ENCODE measurements at places on chromosomes 5 and 9.
A peak's percentile ranks its signal among the peaks of the same experiment; 100 is the strongest.

- DNase-seq: no peak
These were observed 27.3 kb downstream of the EGR1 start for GRCh38 chr5:138492560-138493045.

GRCh38 chr5:72451741-72452505, 55.3 kb downstream of the ZNF366 start:
- DNase-seq: no peak

- DNase-seq: no peak
These were observed 10.3 kb upstream of the GPSM1 start for GRCh38 chr9:136316896-136317676.

DNA sequence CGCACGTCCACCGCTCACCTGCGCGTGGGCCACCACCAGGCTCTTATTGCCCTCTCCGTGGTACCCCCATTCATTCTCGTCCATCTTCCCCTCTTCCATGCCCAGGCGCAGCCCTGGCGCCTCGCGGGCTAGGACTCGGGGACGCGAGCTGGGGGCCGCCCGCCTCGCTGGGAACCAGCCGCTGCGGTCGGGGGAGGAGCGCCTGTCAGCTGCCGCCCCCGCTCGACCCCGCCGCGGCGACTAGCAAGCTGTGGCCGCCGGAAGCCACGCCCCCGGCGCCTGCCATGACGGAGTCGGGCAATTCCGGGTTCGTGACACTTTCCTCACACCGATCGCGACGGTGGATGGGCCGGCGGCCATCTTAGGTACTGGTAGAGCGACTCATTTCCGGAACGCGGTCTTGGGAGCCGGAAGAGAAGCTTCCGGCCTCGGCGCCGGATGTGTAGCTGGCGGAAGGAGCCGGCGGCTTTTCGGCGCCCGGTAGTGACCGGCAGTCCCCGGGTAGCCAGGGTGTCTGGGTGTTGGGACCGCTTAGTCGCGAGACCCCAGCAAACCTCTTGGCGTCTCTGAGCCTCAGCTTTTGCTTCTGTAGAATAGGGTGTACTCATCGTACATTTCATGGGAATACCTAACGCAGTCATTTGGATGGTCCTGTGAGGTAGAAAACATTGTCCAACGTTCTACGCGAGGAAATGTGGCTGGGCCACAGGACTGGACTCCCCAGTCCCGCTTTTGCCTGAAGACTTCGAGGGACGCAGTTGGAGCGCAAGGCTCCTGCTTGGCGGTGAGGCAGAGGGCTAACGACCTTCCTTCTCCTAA, at the start of gene IPPK:
TSS of gene IPPK (minus strand) at position 242 of the 819 bp plus-strand sequence. CDS start at position 99, 143 bp downstream.
- DNase-seq: peak; percentile 97

DNA sequence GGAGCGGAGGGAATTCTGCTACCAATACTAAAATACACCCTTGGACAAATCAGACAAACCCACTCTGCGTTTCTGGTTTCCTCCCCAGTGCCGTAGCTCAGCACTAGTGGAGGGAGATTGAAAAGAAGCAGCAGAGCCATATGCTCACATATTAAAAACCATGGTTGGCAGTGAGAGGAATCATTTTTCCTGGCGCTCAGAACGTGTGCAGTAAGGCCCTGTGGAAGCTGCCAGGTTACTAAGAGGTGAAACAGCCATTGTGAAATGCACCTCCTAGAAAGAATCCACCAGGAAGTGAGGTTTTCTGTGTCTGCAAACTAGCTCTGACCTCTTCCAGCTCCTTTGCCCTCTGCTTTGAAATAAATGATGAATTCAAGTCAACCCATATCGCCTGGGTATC, 177.2 kb downstream of the ERCC6L2 start:
- DNase-seq: no peak

DNA sequence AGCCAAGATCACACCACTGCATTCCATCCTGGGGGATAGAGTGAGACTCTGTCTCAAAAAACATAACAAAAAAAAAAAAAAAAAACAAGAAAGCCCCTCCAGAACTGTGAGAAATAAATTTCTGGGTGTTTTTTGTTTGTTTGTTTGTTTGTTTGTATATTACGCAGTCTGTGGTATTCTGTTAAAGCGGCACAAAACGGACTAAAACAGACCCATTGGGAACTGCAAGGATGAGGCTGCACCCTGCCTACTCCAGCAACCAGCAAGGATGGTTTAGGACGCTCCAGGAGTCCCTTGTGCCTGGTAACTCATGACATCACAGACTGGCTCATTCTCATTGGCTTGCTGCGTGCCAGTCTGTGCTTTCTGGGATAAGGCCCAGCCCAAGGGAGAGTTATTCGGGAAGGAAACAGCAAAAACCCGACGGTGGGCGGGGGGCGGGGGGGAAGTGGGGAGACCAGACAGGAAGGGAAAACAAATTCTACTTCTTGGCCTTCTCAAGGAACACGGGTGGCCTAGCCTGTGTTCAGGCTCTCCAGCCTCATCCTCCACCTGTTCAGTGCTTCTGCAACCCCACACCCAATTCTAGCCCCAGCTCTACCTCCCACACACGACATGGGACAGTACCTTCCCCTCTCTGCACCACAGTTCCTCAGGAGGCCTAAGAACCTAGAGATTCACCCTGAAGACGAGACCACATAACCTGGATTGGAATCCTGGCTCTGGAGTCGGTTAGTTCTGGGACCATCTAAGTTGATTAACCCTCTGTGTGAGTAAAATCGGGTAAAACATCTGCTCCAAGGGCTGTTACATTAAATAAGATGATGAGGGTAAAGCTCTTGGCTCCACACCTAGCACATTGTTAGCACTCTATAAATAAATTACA, 2.8 kb downstream of the CD74 start:
- DNase-seq: peak; percentile 86

- DNase-seq: no peak
These were observed 10.9 kb upstream of the PCDHB1 start for GRCh38 chr5:141040093-141040770.

GRCh38 chr9:131927091-131927490, 152.6 kb downstream of the MED27 start:
- no peak for DNase-seq

GRCh38 chr9:85432599-85432998, 309.2 kb downstream of the AGTPBP1 start:
- DNase-seq: no peak

- no peak for DNase-seq
These were observed 136.8 kb downstream of the FRMD3 start for GRCh38 chr9:83401328-83401900.

- DNase-seq: no peak
These were observed 1152.9 kb upstream of the CDH6 start for GRCh38 chr5:30040488-30041118.

DNA sequence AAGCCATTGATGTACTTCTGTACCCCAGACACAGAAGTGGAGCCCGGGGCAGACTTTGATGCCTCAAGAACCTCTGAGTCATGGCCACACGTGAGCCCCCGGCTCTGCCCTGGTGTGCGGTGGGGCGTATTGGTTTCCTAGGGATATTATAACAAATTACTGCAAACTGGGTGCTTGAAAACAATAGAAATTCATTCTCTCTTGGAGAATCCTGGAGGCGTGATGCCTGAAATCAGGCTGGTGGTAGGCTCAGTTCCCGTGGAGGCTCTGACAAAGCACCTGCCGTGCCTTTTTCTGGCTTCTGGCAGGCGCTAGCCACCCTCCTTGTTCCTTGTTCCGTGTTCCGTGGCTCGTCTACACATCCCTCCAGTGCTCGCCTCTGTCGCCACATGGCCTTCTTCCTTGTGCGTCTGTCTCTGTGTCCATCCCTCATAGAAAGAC, 24.2 kb downstream of the NEK6 start:
- no peak for DNase-seq

DNA sequence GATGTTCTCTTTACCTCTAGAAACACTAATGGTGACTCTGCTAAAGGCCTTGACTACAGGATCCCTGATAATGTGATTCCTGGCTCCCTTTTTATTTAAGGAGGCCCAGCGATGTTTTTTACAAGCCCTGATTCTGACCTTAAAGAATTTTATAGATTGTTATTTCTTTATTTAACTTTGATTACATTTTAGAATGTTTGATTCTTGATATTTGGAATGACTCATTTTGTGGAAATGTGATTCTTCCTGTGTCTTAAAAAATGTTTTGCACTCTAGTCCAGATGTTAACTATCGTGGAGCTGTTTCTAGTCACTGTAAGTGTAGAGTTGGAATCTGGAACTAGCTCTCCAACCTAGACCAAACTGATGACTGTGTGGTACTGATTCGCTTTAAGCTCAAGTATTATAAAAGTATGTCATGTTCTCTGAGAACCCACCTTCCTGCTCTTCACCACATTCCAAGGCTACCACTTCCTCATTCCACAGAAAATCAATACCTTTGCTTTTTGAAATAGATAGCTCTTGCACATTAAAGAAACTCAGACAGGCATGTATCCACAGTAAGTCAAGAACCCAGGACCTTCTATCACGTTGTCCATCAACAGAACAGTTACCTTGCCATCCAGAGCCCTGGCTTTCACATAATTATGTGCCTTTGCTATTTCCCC, 65.2 kb downstream of the JMY start:
- DNase-seq: no peak

DNA sequence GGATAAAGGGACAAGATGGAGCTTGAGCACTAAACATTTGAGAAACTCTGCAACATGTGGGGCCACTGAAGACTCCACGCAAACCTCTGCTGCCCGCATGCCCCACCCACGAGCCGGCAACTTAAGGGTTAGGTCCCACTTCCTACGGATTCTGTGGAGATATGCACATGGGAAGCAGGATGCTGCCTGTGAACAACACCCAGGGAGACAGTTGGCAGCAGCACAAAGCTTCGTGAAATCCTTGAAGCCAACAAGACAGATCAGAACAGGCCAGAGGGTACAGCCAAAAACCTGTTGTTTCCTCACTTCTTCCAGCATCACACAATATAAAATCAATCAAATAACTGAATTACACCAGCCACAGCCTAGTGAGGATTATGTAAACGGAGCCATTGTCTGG, 270.4 kb downstream of the ENC1 start:
- DNase-seq: no peak

GRCh38 chr5:35218981-35219380, 11.3 kb downstream of the PRLR start:
- DNase-seq: no peak

DNA sequence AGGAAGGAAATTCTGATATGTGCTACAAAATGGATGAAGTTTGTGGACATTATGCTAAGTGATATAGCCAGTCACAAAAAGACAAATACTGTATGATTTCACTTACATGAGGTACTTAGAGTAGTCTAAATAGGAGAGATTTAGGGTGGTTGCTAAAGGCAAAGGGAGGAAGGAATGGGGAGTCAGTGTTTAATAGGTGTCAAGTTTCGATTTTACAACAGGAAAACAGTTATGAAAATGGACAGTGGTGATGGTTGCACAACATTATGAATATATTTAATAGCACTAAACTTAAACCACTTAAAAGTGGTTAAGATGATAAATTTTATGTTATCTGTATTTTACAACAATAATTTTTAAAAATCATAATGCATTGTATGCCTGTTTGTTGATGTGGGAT, 40.4 kb upstream of the ECM2 start:
- no peak for DNase-seq

- peak; percentile 94 for DNase-seq
These were observed 175.1 kb upstream of the PITX1 start for GRCh38 chr5:135208903-135209721.

DNA sequence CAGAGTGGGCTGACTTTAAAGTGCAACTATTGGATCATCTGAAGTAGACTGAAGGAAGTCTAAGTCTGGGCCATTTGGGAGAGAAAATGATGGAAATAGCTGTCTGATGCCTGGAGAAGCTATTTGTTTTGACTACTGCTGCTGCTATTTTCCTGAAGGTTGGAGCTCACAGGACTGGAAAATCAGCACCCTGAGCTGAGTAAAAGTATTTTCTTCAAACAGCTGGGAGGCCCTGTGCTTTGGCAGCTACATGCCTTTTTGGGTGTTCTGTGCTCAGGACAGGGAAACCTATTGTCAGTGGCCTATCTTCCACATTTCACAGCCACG, 302.6 kb downstream of the ENC1 start:
- DNase-seq: no peak

- DNase-seq: no peak
These were observed 64.0 kb upstream of the TMC1 start for GRCh38 chr9:72457366-72457765.

DNA sequence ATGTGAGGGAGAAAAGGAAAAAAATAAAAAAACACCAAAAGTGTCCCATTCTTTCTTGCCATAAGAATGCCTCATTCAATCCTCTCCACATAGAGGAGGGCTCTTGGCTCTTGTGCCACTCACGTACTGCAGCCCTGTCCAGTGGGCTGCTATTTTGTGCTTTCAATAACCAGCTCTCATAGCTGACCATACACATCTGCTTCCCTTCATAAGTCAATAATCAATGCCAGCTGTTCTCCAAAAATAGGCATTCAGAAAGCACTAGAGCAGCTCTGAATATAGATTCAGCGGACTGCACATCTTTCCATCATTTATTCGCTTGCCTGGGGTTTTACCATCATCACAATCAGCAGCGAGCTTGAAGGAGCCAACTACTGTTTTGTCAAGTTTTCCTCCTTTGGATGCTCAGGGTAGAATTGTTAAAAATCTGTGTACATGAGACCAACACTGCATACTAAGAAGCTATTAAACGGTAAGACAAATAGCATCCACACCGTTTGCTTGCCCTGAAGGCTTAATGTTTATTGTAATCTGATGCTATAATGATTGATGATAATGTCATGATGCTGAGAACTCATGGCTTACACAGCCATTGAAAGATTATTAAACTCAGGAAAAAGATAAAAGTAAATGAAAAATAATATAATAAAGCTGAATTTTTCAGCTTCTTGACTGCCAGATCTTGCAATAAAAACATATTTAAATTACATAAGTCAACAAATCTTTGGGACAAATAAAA, 80.0 kb downstream of the OXCT1 start:
- no peak for DNase-seq

DNA sequence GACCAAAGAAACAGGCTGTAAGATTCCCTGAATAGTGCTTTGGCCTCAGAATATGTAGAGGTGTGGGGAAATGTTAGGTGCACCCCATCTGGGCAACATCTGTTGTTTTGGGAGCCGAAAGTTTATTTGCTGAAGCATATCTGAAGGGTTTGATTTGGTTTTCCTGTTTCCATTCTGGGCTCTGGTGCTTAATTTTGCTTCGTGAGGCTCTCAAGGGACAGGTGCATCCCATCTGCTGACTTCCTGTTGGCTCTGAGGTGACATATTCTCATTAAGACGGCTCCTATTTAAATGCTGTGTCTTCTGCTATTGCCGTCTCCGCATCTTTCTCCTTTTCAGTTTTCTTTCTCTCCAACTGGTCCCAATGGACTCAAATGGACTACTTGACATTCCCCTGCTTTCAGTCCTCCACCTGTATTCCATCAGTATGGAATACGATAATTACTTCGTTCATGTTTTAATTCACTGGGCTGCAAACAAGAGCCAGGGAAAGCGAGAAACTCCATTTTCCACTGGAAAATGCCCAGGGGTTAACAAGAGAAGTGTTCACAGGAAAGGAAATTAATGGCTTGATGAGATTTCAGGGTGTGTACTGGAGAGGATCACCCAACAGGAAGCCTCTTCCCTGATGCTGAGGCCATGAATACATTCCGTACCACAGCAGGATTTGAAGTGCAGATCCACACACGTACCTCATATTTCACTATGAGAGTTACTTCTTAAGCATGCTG, 104.0 kb downstream of the MTX3 start:
- DNase-seq: no peak
